Stimulated activated CD4-positive, alpha-beta T cell treated with anti-CD3 and anti-CD28 coated beads, TNF-alpha, amount 100 ng/mL, for 24 hours (primary cell): ENCODE measurements at places on chromosomes 2 and 18.

DNA sequence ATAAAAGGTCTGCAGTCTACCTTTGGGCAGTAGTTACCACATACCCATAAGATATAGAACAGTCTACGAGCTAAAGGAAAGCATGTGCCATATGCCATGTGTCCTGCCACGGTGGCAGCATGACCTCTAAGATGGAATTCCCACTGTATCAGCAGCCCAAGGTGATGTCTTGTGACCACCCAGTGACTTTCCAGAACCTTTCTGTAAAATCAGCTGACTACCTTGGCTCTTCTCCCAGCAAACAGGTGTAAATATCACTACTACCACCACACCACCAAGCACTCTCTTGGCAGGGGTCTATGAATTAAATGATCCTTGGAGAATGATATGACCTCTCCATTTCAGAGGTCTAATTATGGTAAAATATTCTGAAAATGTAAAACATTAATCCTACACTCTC lies 99.6 kb downstream of the METTL8 start:
- no peak for DNase-seq

DNA sequence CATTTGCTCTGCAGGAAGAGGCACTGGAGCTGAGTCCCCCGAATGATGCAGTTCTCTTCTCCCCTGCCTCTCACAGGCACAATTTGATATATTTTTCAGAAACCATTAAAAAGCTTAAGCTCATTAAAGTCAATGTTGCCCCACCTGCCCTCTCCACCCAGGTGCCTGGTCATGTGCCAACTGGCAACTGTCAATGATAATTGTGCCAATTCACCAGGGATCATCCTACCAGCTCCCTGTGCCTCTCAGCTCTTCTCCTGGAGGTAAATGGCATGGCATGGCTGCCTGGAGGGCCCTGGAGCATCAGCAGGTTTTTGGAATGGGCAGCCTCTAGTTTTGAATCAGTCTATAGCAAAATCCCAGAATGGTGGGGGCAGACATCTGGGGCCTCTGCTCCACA lies 279.6 kb upstream of the ID2 start:
- DNase-seq = no peak

- no peak for DNase-seq
Measured at GRCh38 chr2:181823405-181823804, 68.1 kb upstream of the ITPRID2 start.

- no peak for DNase-seq
Measured at GRCh38 chr2:23772684-23773083, 154.2 kb downstream of the ATAD2B start.

DNA sequence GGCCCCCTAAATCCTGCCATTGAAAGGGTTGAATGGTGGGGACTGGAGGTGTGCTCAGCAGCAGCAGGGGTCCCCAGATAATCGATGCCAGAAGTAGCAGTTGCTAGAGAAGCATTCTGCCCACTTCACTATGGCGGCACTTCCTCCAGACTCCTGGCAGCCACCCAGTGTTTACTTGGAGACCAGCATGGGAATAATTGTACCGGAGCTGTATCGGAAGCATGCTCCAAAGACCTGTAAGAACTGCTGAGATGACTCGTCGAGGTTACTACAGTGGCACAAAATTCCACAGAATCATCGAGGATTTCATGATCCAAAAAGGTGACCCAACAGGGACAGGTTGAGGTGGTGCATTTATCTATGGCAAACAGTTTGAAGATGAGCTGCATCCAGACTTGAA lies 11.0 kb upstream of the GAREM2 start:
- DNase-seq = no peak

DNA sequence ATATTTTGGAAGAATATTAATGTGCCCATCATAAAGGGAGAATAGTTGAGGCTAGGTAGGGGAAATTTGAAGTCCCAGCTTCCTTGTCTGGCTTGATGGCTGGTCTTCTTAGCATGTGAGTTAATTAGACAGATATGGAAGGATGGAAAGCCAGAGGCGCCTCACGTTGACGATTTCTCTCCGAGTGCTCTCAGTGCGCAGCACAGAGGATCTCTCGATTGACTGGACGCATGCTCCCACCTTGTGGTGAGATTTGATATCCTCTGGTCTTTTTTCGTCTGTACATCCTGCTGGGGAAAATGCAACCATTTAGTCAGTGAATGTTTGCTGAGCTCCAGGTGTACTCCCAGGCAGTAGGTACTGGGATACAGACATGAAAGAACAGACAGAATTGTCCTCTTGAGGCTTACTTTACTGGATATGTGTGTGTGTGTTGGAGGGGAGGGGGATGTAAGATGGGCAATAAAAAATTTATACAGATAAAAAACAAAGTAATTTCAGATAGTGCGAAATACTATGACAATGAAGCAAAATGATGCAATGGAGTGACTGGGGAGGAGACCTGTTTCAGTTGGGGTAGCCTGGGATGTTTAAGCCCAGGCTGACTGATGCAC lies 66.9 kb upstream of the ZNG1B start:
- peak; percentile 42 for DNase-seq

- DNase-seq = no peak
Measured at GRCh38 chr18:10850840-10851239, 298.5 kb downstream of the PIEZO2 start.
